ENCODE measurements at places on chromosomes 7 and 10.

DNA sequence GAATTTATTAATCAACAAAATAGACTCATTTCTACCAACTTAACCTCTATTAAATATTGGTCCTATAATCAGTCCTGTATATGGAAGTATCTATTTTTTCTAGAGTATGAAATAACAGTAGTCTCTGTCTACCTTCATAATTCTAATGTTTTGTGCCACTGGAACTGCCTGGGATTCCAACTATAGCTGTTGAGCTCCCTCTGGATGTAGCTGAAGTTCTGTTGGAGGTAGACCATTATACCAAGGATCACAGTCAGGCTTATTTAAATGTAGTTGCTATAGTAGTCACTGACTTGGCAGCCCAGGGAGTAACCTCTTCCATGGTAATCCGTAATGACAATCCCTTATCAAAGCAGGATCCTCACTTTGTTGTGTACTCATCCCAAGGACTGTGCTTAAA is 48.5 kb upstream of the PHYHIPL start:
- no peak for DNase-seq

GRCh38 chr10:133403784-133404183 is 9.8 kb downstream of the MTG1 start:
- DNase-seq: no peak

GRCh38 chr7:3896169-3896765 is 595.2 kb downstream of the SDK1 start:
- no peak for DNase-seq

DNA sequence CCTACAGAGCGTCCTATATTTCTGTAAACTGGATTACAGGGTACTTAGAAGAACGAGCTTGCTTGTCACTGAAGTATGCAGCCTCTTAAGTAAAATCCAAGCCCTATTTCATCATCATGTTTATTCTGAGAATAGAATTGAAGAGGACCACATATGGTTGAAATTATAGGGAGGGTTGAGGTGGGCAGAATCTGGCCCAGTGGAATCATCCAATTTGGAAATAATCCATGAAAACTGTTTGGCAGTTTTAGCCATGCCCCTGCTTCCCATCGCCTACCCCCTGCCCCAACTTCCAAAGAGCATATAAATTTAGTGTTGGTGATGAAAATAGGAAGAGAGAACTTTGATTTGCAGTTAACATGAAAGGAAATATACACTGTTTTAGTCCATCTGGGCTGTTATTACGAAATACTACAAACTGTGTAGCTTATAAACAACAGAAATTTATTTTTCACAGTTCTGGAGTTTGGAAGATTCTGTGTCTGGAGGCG is 150.4 kb downstream of the PRKG1 start:
- DNase-seq: no peak

DNA sequence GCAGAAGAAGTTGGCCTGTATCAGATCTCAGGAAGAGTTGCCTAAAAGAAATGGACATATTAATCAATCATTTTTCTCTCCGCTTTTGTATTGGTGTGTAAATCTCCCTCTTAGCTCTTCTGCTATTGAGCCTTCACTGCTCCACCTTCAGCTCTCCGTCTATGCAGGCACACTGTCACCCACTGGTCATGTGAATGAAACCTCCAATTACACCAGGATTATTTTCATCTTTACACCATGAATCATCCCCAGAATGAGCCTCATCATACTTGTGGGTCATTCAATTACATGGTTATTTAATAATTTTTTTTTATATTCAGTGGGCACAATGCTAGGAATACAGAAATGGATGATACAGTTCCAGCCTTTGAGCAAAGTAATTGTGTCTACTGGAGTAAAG is 92.6 kb downstream of the LRRC4 start:
- DNase-seq: no peak

DNA sequence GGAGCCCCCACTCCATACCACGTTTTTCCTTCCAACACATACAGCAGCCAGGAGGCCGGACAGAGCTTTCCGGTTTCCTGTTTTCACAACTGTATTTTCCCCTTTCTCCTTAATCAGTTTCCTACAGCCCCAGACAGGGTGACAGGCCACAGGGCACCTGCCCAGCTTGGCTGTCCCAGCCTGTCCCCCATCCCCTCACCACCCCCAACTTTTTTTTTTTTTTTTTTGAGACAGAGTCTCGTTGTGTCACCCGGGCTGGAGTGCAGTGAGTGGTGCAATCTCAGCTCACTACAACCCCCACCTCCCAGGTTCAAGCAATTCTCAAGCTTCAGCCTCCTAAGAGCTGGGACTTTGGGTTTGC is 10.3 kb upstream of the HSPB1 start:
- no peak for DNase-seq

DNA sequence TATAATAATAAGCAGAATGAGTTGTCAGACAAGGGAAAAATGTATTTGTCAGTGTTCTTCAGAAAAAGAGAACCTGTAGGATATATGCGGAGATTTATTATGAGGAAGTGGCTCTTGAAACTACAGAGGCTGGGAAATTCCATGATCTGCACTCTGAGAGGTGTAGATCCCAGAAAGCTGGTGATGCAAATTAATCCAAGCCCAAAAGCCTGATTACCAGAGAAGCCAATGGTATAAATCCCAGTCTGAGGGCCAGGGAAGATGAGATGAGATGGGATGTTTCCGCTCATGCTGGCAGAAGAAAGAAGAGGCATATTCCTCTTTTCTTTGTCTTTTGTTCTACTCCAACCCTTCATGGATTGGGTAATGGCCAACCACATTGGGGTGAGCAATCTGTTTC is 732.8 kb upstream of the IGFBP3 start:
- no peak for DNase-seq

DNA sequence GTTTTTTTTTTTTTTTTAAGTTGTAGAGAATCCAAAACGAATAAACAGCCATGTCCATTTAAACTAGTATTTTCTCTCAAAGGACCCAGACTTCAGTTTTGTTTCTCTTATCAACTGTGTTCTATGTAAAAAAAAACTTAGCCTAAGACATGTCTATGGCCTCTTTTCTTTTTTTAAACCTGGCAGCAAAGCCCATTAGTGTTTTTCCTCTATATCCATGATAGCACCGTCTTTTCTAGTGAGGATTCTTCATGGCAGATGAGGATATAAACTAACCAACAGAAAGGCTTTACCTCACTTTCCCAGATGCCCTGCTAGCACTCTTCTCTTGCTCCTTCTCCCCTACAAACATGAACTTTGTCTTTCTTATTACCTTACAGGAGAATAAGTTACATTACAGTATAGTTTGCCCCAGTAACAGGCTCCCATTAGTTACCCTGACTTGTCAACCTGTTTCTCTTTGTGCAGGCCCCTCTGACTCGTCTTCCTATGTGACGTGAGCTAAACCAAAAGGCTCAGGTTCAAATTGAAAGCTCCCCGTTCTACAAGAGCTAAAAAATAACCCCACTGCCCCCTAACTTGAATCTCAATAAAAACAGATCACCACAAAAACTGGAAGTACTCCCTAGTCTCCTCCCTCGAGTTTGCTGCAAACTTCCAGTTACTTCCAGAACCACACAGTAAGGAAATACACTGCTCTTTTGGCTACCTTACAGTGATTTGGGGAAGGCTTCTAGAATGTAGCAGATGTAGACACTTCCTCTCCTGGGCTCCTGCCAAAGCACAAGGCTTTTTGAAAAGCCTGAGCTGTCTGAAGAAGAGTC is 20.1 kb downstream of the P4HA1 start:
- no peak for DNase-seq

DNA sequence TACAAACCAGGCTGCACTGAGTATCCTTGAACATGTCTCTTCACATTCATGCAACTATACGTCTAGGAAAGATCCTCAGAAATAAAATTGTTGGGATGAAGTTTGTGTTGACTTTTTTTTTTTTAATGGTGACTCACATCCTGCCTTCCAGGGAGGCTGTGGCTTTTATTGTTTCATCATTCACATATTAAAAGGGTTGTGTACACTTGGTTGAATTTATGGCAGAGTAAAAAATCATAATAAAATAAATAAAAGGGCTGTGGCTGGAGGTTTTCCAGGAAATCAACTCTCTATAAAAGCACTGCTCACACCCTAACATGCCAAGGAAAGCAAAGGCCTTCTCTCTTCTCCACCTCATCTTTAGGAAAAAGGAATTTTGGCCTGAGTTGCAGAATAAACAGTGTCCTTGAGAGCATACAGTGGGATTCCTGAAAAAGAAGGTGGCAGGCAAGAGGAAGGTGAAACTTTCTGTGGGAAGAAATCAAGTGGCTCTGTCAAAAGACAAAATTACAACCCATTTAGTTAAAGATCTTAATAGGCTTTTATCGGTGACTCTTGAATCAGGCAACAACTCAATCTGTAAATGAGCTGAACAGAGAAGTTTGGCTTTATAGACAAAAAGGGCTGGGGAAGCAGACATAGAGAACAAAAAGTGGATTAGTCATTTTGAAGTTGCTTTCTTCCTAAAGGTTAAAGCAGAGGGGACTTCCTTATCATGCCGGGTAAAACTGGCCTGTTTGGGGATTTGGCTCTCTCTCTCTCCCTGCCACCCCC is 41.6 kb upstream of the FHIP2A start:
- DNase-seq: no peak

- DNase-seq: no peak
Measured at GRCh38 chr7:103765901-103766300, 223.6 kb downstream of the RELN start.

DNA sequence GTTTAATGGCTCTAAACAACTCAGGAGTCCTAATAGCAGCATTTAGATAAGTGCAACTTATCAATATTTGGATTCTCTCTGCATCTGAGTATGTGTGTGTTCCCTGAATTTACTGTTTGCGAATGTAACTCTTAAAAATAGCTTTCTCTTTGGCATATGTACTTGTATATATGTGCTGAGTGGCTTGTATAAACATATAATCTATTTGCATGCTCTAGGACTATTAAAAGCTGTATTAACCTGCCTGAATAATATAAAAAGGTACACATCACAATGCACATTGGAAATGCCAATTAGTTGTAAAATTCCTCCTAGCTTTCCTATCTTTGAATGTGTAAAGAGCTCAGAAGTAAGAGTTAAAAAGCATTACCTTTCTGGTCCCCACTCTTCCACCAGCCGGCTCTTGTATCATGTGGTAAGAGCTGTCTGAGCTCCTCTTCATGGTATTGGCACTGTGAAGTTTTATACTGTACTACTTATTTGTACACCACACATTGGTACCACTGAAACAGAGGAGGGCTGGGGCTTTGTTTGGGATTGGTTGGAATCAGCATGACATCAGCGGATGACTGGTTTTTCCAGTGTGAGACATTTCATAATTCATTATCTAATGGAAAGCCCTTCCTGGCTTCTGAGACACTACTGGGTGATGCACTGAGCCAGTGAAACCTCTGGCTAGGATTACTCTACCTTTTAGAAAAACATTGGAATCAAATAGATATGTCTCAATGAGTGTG is at the start of gene INHBA:
TSS of gene INHBA (minus strand) at position 456 of the 737 bp plus-strand sequence. CDS start 2,716 bp downstream, outside the sequence.
- DNase-seq: no peak

DNA sequence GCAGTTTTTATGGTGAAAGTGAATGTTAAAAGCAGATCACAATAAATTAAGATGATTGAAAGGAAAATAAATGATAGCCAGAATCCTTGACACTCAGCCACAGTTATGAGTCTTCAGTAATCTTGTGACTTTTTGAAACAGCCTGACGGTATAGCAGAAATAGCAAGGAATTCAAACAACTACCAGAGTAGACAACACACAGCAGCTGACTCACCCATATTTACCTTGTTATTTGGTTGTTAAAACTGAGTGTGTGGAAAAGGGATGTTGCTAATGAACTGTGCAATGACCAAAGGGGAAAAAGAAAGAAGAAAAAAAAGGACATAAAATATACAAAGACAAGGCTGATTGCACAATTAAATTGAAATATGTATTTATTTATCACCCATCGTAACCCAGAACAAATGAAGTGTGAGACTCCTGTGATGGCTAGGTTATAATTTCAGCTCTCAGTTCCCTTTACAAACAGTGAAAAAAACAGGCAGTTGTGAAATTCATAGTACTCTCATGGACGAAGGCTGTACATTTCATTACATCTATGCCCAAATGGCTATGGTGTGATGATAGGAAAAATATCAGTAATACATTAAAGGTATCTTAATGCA is 1023.0 kb upstream of the SORCS1 start:
- DNase-seq: no peak

DNA sequence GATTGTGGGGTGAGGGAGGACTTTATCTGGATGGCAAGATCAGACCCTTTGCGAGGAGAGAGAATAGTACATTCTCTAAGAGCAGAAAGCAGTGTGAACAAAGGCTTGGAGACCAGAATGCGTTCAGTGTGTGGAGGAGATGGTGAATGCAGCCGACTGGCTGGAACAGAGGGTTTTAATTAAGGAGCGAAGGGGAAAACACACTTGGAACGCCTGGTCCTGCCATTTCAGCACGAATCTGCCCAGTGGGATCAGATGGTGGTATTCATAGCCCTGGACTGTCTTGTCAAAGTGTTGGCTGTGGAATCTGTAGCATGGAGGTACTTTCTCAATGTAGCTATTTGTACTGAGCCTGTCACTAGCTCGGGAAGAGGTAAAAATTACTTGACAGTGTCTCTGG is 260.9 kb downstream of the SLC25A13 start:
- DNase-seq: no peak
